ENCODE measurements at places on chromosomes 2 and 18. TPM values are rescaled to one million over a fixed set of nuclear protein-coding genes. Genes with fewer than 3 reads are reported as not detected.

Gene GNLY
- 143 TPM for total RNA-seq

- no peaks in the 10 kb centered on the region for H3K27me3 ChIP-seq
- DNase-seq: no peak
- no peak overlapping the region for H3K4me3 ChIP-seq
- H3K36me3 ChIP-seq: no peaks in the 10 kb centered on the region
- H3K27ac ChIP-seq: no peak overlapping the region
These were observed 52.2 kb downstream of the TPGS2 start for GRCh38 chr18:36776650-36777049.

Gene ADAM23
- total RNA-seq: 3.0 TPM

- no peaks in the 10 kb centered on the region for H3K36me3 ChIP-seq
- H3K4me1 ChIP-seq: peaks cover 33% of the 10 kb centered on the region
- peak overlapping the region; percentile 40 for H3K27ac ChIP-seq
- H3K4me3 ChIP-seq: peak overlapping the region; percentile 27
These were observed 48.9 kb upstream of the SPP2 start for GRCh38 chr2:234001380-234002160.

Gene LCT
- total RNA-seq: 0.19 TPM

DNA sequence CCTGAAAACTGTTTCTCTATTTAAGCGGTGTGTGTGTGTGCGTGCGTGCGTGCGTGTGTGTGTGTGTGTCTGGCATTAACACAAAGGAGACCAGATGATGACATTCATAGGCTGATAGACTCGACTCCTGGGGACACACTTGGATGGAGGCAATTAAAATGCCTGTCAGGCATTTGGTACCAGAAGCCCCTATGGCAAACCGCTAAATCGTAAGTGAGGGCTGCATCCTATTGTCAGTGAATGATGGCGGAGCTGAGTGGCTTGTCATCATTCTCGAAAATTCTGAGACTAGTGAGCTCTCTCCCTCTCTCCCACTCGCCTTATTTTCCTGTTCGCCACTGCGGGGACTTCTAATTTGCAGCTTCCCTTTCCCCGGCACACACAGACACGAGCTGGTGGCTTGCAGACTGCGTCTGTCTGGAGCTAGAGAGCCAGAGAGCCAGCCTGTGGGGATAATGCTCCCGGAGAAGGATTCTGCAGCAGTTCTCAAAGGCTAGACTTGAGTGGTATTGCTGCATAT, 155.4 kb downstream of the MAP2 start:
- no peak overlapping the region for H3K27ac ChIP-seq
- H3K27me3 ChIP-seq: no peaks in the 10 kb centered on the region
- peak overlapping the region; percentile 81 for H3K4me3 ChIP-seq
- H3K4me1 ChIP-seq: peaks cover 6% of the 10 kb centered on the region
